ENCODE measurements at places on chromosomes 5 and 9.

DNA sequence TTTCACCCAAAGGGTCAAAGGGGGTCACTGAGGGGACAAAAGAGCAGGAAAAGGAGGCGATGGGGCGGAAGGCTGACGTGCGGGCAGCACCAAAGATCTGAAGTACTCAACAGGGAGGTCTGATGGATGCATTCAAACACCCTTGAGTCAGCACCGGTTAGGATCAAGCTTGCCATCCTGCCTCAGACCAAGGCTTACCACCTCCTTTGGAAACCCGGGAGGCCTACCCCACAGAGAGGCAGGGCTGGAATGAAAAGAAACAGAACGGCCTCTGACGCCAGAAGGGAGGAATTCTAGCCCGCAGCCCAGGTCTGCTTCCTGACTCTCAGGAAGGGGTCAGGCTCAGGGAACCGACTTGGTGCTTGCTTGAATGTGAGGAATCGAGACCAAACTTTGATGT is 125.6 kb downstream of the PAPPA start:
- no peak for DNase-seq

DNA sequence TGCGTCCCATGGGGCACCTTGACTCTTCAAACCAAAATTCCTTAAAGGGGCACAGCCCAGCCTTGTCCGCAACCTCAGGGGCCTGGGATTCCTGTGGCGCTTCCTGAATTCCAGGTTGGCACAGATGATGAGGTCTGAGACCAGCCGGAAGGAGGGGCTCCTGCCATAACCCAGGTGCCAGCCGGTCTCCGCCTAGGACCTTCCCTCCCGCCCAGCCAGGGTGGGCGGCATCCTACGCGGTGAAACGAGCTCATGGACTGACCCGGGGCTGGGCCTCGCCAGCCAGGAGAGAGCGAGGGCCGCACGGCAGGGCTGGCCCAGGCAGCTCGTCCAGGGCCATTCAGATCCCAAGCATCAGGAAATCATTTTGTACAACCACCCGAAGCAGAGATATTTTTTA is 23.0 kb downstream of the AMBP start:
- no peak for DNase-seq

DNA sequence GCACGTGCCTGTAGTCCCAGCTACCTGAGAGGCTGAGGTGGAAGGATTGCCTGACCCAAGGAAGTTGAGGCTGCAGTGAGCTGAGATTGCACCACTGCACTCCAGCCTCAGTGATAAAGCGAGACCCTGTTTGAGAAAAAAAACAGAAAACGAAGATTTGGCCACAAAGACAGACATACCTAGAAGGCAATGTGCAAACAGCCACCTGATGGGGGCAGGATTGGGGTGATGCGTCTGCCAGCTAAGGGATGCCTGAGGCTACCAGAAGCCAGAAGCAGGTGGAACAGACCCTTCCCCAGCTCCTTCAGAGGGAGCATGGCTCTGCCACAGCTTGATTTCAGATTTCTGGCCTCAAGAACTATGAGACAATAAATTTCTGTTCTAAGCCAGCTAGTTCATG is 2.9 kb downstream of the HIGD2A start:
- no peak for DNase-seq

DNA sequence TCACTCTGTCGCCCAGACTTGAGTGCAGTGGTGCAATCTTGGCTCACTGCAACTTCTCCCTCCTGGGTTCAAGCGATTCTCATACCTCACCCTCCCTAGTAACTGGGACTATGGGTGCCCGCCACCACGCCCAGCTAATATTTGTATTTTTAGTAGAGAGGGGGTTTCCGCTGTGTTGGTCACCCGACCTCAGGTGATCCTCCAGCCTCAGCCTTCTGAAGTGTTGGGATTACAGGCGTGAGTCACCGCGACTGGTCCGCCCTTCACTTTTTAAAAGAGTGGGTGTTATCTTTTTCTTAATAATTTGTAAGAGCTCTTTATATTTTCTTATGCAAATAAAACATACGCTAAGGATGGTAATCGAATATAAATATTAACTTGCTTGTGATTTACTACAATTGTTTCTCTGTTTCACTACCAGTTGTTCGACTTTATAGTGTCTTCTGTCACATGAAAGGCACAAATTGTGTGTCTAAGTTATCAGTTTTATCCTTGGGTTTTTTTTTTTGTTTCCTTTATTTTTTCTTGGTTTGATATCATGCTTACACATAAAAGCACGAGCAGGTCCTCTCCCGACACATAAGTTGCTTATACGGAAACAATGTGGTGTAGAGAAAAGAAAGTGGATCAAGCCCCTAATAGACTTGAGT is 1.9 kb upstream of the GPBP1 start:
- peak; percentile 69 for DNase-seq

GRCh38 chr9:20925256-20926045 is 106.0 kb downstream of the HACD4 start:
- DNase-seq: no peak
